ENCODE measurements at places on chromosomes 4 and X.

- DNase-seq: no peak
Observed at GRCh38 chr4:80619070-80619674, 283.6 kb downstream of the CFAP299 start.

- DNase-seq: no peak
Observed at GRCh38 chr4:94063084-94063483, 144.6 kb upstream of the SMARCAD1 start.

DNA sequence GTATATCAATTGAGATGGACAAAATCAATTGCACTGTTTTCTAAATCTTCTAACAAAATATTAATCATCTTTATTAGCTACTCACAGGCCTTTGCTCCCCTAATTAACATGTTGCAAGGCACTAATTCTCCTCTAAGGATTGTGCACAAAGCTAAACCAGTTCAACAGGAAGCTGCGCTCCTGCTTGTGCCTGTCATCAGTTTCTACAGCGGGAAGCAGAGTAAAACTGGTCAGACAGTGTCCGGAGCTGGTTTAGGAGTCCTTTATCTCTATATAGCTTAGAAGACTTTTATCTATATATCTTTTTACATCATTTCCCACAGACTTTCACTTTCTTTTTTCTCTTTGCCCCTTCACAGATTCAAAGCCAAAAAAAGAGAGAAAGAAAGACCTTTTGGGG is 79.1 kb downstream of the ELOVL6 start:
- no peak for DNase-seq

DNA sequence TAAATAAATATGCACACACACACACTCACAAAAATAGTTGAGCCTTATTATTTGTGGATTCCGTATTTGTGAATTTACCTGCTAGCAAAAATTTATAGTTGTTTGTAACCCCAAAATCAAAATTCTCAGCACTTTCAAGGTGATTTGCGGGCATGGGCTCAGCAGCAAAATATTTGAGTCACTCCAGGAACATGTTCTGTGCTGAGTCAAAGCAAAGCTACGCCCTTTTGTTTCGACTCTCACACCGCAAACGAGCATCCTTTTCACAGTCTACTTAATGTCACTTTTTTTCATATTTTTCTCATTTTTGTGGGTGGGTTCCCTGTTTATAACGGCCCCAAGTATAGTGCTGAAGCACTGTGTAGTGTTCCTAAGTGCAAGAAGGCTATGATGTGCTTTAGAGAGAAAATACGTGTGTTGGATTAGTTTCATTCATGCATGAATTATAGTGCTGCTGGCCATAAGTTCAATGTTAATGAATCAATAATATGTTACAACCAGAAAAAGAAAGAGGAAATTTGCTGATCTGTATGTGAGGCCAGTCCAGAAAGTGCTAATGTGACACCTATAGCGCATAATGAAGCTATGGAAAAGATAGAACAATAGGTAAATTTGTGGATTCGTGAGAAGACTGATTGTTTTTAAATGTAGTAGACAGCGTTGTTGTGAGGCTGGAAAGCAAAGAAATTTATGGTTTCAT is 723.2 kb upstream of the AGA start:
- no peak for DNase-seq

GRCh38 chrX:14056206-14056605 is 26.5 kb upstream of the GEMIN8 start:
- no peak for DNase-seq

GRCh38 chrX:48798318-48798717 is 3.5 kb upstream of the HDAC6 start:
- DNase-seq: no peak

DNA sequence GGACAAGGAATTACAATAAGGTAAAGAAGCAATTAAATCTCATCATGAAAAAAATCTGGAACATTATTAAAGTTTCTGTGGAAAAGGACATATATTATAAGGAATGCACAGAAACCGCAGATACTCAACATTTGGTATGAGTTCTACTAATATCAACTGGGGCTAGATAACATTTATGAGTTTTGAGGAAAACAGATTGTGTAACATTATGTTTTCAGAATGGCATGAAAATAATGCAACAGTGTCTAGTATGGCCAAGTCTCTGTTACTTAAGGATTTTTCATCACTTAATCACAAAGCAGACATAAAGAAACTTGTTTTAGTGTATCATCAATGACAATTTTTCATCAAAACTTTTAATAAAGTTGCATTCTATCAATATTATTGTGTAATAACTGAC is 785.0 kb downstream of the GLUD2 start:
- DNase-seq: no peak

DNA sequence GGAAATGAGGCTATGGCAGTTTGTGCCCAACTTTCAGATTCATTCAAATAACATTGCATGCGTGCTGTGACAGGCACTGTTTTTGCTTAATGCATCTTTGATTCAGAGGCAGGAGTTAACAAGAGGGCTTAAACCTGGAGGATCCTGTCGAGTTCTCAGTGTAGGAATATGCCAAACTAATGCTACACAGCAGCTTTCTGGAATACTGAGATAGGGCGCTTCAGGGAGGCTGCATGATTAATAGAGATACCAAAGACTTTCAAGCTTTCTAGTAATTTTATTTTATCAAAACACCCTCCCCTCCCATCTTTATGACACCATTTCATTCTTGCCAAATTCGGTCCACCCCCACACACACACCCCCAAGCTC is 636 bp upstream of the TIMM8A start:
- no peak for DNase-seq

GRCh38 chr4:93042746-93043145 is 739.0 kb downstream of the GRID2 start:
- no peak for DNase-seq

GRCh38 chr4:150501983-150502382 is 80.0 kb upstream of the MAB21L2 start:
- DNase-seq: no peak

GRCh38 chr4:171025776-171026175 is 787.4 kb upstream of the GALNTL6 start:
- no peak for DNase-seq

DNA sequence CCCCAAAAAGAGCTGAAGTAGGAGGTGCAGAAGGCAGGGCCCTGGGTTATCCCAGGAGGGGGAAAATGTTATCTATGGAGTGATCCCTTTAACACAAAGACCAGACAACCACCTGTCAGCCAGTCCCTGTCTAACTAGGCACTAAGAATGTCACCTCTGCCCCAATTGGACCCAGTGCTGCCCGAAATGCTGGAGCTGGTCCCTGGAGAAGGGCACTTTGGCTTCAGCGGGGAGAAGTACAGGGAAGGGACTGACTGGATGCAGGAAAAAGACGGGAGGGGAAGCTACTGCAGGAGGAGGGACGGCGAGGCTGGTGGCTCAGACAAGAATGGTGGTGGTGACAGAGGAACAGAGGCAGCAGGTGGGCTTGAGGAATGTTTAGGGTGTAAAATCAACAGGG is 17.3 kb downstream of the PHKA2 start:
- no peak for DNase-seq

DNA sequence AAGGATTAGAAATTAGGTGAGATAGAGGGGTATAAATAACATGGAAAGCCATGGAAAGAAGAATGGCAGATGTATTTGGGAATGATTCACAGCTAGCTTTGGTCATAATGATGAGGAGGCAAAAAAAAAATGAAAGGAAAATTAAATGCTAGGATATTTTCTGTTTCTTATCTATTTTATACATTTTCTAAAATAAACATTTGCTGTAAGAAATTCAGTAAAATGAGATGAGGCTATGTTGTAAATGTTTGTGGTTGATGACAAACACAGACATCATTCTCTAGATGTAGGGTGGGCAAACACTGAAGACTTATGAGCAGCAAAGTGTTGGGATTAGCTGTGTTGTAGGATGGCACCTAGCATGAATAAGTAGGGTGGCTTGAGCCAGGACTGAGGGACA is 407.1 kb downstream of the IL15 start:
- no peak for DNase-seq

DNA sequence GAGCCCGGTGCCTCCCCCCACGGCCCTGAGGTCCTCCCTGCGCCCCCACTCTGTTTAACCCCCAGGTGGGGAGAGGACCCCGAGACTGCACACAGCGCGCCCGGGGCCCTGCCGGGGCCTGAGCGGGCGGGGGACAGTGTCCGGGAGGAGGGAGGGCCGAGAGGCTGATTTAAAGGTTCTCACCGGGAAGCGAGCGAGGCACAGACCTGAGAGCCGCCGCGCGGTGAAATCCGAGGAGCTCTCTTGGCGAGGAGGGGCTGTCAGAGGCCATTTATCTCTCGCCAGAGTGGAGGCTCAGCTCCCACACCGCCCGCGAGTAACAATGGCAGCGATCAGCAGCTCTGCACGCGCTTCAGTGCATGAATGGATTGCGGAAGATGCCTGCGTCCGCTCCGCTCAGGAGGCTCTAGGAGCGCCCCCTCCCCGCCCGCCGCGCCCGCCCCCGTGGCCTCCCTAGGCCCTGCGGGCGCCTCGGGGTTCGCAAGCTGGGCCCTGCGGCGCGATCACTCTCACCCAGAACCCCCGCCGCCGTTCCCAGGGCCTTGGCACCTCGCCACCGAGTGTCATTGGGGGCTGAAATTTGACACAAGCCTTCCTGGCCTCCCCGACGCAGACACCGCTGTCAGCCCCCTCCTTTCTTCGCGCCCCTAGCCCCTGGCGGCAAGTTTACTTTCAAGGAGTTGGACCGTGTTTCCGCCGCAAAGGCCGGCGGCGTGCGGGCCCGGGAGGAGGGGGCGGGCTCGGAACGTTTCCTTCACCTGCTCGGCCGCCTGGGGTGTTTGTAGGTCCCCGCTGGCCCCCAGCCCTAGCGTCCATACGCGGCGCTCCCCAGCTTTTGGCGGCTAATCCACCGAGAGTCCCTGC is 48.7 kb upstream of the BCOR start:
- DNase-seq: peak; percentile 38

GRCh38 chr4:10101671-10102473 is 14.7 kb downstream of the WDR1 start:
- DNase-seq: no peak

- no peak for DNase-seq
Observed at GRCh38 chr4:155591738-155592143, 74.9 kb upstream of the GUCY1A1 start.

- DNase-seq: no peak
Observed at GRCh38 chr4:123418351-123418931, 21.8 kb downstream of the SPRY1 start.

GRCh38 chr4:89754531-89754930 is 82.4 kb downstream of the SNCA start:
- DNase-seq: no peak

DNA sequence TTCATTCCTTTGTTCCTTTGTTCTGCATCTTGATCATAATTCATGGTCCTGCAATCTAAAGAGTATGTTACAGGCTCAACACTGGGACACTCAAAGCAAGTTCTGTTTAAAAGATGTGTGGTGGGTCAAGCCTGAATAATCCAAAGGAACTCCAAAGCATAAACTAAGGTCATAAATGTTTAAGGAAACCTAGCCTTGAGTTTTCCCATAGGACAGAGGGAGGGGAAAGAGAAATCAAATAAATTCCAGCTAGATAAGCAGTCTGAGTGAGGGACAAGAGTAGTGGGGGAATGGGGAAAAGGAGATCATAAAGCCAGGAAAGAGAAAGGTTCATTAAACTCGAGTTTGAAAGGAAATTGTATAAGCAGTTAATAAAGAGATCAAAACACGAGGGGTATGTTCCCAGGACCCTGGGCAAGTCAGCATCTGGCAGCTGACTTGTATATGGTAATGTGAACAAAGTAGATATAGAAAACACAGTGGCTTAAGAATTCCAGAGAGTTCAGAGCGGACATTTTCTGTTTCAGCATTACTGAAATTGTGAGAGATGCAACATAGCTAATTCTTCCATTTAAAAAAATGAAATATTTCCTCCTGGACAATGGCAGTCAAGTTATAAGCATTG is 125.8 kb upstream of the EDNRA start:
- DNase-seq: no peak

GRCh38 chr4:130210864-130211263 is 1114.9 kb downstream of the C4orf33 start:
- no peak for DNase-seq

- no peak for DNase-seq
Observed at GRCh38 chrX:39675619-39676018, 422.1 kb downstream of the BCOR start.

DNA sequence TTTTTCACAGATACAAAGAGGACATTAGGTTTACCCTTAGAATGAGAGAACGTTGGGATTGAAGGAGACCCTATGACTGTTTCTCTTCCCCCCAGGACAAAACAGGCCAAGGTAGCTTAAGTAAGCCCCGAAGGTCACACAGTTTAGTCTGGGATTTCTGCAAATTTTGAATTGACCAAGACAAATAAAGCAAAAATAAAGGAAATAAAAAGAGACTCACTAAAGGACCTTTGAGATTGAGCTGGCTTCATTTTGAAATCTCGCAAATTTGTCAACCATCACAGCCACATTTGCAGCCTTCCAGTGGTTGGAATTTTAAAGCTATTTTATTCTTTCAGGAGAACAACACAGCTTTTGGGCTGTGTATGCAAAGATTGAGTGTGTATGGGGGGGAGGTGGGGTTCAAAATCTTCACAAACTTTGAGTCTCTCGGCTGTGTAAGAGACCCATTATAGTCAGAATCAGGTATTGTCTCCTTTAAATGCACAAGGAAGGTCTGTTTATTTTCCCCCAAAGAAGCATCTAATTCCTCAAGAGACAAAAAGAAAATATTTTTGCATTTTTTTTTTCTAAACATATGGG is 4.2 kb downstream of the TMSB4X start:
- no peak for DNase-seq

DNA sequence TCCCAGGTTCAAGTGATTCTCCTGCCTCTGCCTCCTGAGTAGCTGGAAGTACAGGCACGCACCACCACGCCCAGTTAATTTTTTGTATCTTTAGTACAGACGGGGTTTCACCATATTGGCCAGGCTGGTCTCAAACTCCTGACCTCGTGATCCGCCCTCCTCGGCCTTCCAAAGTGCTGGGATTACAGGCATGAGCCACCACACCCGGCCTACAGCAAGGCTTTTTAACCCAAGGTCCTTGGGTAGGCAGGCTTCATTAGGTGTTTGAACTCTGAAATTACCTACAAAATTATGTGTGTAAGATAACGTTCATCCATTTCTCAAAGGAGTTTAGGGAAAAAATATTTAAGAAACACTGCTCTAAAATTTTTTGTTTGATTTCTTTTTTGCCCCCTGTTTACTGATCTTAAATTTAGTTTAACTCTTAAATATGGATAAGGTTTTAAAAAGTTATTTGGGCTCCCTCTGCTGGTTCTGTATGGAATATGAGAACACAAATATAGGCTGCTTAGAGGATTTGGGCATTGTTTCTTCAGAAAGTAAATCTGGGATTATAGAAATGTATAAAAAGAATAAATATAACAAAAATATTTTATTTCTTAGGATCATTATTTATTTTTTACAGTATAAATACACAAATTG is 92.8 kb downstream of the CBR4 start:
- DNase-seq: peak; percentile 13

GRCh38 chrX:148784856-148785255 is 284.4 kb downstream of the AFF2 start:
- no peak for DNase-seq

DNA sequence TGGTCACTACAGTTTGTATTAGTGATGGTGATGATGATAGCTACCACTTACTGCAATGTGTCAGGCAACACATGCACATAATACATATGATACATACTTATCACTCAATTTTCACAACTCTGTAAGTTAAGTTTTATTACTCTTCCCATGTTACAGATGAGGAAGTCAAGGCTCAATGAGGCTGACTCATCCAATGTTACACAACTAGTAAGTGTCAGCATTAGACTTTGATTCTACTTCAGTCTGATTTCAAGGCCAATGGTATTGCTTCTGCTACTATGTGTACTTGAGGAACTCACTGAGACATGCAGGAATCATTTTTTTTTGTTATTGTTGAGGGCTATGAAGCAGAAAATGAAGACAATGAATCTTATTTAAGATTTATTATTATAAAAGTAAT is 96.4 kb upstream of the TRPC5OS start:
- no peak for DNase-seq

GRCh38 chrX:45771114-45771513 is 570.4 kb upstream of the DIPK2B start:
- no peak for DNase-seq
